ENCODE measurements at places on chromosomes 13 and 19.

- no peak for DNase-seq
These were observed 7.6 kb upstream of the NALCN start for GRCh38 chr13:101423872-101424271.

DNA sequence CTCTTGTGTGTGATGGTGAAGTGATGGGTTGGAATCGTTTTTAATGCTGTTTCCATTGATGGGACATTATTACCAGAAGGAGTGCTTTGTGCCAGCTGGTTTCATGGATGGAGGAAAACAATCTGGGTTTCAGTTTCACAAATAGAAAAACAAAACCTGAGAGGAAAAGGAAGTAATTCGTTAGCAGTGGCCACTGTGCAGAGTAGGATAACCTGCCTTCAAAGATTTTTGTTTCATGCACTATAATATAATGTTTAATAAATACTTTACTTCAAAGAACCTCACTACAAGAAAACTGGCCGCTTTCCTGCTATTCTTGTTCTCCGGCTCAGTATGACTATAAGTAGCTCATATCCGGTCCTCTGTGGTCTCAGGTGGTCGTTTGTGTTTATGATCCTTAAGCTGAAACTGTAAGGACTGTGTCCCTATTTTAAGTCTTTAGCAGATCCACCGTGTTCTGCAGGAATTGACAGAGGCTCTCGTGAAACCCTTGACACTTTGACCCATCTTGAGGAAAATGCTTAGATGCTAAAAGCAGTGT is 104.7 kb downstream of the GGACT start:
- DNase-seq = no peak

- DNase-seq = no peak
These were observed 236.8 kb upstream of the SERP2 start for GRCh38 chr13:44136696-44137268.

DNA sequence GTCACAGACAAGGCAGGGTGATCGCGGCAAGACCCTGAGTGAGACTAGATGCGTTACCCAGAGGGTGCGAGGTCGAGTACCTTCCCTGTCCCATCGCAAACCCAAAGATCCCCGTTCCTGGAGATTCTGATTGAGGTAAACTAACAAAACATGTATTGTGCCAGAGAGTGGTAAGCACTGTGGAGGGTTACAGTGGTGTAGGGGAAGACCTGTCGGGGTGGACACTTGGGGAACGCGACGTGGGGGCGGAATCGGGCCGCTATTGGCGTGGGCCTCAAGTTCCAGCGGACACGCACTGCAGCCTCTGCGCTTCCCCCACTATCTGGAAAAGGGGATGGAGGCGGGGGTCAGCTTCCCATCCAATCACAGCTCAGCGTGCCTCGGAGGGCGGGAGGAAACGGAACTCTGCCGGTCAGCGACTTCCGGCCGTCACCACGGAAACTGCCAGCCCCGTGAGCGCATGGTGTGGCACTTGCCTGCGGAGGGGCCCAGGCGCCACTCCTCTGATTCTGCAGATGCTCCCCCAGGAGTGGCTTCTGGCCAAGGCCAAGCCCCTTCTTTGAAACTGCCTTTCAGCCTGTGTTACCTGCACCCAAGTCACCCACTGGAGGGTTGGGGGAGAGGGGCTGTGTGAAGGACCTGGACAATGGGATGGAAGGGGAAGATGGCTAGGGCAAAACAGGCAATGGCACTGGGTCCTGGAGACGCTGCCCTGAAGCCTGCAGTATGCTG is 1.0 kb upstream of the UBE2M start:
- DNase-seq = peak; percentile 51

GRCh38 chr13:38262211-38262610 is 87.4 kb upstream of the UFM1 start:
- no peak for DNase-seq

DNA sequence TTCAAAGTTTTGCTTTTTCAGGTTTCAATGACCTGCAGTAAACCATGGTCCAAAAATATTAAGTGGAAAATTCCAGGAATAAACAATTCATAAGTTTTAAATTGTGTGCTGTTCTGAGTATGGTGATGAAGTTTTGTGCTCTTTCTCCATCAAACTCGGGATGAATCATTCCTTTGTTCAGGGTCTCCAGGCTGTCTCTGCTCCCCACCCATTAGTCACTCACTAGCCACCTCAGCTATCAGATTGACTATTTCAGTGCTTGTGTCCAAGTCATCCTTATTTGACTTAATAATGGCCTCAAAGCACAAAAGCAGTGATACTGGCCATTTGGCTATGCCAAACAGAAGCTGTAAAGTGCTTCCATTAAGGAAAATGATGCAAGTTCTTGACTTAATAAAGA is 1140.4 kb downstream of the EFNB2 start:
- no peak for DNase-seq

DNA sequence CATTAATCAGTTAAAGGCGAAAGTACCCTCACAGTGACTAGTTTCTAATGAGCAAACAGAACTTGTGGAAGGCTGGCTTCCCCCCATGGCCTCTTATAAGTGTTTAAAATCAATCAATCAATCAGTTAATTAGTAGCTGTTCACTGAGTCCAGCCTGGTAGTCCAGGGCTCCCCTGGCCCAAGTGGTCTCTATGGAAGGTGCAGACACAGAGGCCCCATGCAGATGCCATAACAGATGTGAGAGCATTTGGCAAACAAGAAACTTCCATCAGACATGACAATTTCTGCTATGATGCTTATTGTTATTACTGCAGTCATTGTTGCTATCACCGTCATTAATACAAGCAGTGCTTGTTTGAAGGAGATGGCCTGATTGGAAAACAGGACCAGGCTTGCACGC is 179.0 kb upstream of the TSHZ3 start:
- DNase-seq = no peak

DNA sequence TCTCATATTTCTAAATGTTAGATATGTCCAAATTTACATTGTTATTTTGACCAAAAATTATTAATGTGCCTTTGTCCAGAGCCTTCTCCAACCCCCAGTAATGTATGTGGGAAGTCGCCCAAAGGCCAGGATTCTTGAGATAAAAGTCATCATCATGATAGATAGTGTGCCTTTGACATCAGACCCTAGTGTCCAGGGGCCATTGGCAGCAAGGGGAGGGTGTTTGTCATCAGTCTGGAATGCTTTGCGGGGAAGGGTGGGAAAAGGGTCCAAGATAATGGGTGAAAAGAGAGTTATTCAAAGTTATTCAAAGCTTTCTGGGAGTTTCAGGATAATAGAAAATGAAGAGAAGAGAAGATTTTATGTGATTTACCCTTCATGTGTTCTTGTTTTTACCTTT is 909.5 kb upstream of the GPC6 start:
- no peak for DNase-seq

DNA sequence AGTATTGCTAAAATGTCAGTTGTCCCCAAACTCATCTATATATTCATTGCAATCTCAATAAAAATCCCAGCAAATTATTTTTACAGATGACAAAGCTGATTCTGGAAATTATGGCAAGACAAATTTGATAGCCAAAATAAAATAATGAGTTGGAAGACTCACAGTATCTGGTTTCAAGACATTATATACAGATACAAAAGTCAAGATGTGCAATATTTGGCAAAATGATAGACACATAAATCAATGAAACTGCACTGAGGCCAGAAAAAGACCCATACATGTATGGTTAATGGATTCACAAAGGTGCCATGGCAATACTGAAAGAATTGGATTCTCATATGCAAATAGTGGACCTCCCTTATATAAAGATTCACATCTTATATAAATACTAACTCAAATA is 24.2 kb downstream of the ZNF45 start:
- no peak for DNase-seq

Measured in stimulated activated CD8-positive, alpha-beta memory T cell treated with anti-CD3 and anti-CD28 coated beads, Interleukin-15, amount 100 ng/mL, for 4 hours (primary cell).